Activated T-cell treated with anti-CD3 and anti-CD28 coated beads, Interleukin-2, amount 50 U/mL, for 4 hours (primary cell): ENCODE measurements at places on chromosomes 5 and 9. TPM values are rescaled to one million over a fixed set of nuclear protein-coding genes. Genes with fewer than 3 reads are reported as not detected.

DNA sequence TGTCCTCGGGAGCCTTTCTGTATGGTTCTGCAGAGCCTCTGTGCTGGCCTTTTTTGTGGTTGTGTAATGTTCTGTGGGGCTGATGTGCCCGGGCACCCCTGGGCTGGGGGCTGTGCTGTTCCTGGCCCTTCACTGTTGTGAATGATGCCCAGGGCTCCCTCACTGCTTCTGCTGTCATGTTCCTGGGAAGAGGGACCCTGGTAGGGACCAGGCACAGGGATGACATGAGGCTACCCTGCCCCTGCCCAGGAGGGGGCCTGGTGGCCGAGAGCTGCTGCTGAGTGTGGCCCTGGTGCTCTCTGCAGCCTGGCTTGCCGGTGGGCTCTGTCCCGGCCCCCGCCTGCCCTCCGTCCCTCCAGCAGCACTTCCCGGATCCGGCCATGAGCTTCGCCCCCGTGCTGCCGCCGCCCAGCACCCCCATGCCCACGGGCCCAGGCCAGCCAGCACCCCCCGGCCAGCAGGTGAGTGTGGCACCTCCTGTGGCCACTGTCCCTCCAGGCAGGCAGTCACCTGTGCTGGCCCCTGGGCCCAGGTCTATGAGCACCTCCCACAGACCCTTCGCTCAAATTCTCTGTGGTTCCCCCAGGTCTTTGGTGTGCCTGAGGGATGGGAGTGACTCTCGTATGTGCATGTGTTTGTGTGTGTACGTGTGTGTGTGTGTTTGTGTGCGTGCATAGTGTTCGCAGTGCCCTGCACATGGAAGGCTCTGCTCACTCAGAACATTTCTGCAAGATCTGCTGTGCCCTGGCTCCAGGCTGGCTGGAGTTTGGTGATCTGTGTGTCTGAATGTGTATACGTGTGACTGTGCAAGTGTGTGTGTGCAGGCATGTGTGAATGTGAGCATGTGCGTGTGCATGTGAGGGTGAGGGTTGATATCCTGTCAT lies 72.3 kb downstream of the WNK2 start:
- no peak for DNase-seq

Gene UNC5A
- total RNA-seq: not detected

GRCh38 chr5:79795764-79796398 lies 106.2 kb downstream of the CMYA5 start:
- DNase-seq: no peak

Gene NMUR2
- total RNA-seq: not detected

GRCh38 chr9:109182940-109183798 lies 16.1 kb upstream of the FRRS1L start:
- no peak for DNase-seq
